NCI-H1105 (cell line): ENCODE measurements at places on chromosomes 6 and 20.

DNA sequence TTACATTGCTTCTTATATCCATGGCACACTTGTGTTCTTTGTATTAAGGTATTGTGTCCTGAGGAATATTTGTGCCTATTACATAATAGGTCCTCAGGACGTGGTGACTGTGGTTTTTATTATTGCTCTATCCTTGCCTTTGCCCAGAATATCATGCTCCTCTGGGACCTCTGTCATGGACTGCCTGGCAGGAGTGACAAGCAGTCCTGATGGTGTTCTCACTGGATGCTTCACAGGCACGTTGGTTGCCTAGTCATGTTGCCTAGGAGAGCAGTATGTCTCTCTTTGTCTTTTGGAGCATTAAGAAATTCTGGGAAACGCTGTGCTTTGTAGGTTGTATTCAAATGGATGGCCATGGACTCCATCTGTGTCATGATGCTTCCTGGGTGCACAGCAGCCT is 24.7 kb upstream of the MROH8 start:
- no peak for DNase-seq

DNA sequence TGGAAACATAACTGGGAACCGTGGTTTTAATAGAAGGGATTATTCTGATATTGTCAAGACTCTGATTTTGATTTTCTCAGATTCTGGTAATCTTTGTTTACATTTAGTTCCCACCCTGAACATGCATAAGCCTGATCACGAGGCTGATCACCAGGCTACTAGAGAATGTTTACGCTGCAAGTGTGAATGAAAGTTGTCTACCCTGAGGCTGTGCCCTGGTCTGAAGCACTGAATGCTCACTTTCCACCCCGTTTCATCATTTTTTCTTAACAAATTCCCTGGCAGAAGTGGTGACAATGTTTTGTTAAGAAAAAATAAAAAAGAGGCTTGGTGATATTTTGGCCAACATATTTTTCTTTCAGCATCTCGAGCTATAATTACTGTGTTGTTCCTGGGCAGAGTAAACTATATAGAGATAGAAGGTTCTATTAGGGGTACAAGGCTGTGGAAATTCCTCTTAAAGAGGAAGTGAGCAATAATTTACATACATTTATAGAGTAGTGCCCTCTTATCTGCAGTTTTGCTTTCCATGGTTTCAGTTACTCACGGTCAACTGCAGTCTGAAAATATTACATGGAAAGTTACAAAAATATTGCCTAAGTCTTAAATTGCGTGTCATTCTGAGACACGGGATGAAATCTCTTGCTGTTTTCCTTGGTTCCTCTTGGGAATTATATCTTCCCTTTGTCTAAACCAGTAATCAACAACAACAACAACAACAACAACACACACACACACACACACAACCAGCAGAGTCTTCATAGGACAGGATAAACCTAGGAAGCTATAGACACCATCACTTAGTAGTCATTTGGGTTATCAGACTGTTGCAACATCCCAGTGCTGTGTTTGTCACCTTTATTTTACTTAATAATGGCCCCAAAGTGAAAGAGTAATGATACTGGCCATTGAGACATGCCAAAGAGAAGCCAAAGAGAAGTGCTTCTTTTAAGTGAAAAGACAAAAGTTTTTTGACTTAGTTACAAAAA is 566.6 kb upstream of the CITED2 start:
- DNase-seq = no peak

DNA sequence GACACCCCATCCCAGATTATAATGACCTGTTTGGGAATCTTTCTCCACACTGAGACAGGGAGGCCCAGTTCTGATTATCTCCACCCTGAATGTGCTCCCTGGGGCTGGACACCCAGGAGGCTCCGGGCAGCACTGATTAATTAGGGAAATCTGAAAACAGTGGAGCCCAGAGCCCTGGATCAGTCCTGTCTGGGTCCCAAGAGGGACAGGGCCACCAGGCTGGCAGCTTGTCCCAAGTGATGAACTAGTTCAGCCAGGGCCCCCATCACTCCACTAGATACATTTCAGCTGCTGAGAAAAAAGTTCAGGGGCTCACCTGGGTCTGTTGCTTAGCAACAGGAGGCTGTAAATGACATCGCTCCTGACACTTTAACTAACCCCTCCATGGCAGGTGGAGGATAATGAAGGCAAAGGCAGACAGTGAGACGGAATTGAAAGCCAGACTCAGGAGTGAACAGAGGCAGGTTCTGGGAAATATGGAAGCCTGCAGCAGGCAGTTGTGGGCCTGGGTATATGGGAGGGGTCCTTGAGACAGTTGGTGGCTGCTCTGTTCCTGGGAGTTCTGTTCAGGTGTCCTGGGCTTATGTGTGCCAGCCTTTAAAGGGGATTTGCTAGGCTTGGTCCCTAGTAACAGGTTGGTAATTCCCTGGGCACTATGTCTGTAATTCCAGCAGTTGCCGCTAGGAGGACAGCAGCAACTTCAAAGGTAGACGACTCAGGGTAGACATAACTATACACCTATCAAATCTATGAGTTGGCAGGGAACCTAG is 78.3 kb upstream of the CTNNBL1 start:
- peak; percentile 80 for DNase-seq

- DNase-seq = no peak
Observed at GRCh38 chr6:93799226-93799625, 379.9 kb upstream of the EPHA7 start.

DNA sequence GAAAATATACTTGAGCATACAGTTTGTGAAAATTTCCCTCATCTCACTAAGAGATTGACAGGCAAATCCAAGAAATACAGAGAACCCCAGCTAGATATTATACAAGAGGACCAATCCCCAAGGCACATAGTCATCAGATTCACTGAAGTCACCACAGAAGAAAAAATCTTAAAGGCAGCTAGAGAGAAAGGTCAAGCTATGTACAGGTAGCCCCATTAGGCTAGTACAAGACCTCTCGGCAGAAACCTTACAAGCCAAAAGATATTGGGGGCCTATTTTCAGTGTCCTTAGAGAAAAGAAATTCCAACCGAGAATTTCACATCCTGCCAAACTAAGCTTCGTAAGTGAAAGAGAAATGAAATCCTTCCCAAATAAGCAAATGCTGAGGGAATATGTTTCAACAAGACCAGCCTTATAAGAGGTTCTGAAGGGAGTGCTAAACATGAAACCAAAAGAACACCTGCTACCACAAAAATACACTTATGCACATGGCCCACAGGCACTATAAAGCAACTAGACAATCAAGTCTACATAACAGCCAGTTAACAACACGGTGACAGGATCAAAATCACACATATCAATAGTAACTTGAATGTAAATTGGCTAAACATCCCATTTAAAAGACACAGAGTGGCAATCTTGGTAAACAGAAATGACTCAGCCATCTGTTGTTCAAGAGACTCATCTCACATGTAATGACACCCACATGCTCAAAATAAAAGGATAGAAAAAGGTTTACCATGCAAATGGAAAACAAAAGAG is 96.3 kb downstream of the FHL5 start:
- peak; percentile 46 for DNase-seq

DNA sequence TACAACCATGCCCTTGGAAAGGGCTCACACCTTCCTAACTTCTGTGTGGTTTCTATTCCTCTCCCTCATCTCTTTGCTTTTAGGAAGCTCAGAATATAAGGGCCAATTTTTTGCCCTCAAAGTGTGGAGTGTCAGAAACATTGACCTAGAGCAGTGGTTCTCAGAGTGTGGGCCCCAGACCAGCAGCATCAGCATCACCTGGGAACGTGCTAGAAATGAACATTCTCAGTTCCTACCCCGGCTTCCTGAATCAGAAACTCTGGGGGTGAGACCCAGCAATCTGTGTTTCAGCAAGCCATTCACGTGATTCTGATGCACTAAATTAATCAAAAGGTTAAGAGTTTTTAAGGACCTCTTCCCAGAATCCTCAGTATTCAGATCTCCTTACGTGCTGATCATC is 47.9 kb upstream of the IL17A start:
- no peak for DNase-seq

- no peak for DNase-seq
Observed at GRCh38 chr6:159996626-159997497, 28.0 kb downstream of the IGF2R start.

DNA sequence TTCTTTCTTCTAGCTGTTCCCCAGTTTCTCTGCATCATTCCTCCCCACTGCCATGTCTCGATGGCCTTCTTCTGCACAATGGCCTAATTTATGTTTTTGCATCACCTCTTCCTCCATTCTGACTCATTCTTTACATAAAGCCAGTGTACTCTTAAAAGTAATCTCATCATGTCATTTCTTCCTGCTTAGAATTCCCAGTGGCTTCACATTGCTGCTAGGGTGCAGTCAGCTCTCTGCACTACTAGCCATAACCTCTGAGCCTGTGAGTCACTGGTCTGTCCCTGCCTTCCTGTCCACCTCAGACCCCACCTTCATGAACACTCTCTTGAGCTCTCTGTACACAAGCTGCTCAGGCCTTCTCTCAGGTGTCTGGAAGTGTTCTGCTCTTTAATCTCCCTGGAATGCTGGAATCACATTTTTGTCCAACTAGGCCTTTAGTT is 24.1 kb upstream of the TRIM27 start:
- no peak for DNase-seq

- DNase-seq = no peak
Observed at GRCh38 chr20:1225263-1225782, 521 bp upstream of the RAD21L1 start.
